ENCODE measurements at places on chromosomes 11 and 22.

DNA sequence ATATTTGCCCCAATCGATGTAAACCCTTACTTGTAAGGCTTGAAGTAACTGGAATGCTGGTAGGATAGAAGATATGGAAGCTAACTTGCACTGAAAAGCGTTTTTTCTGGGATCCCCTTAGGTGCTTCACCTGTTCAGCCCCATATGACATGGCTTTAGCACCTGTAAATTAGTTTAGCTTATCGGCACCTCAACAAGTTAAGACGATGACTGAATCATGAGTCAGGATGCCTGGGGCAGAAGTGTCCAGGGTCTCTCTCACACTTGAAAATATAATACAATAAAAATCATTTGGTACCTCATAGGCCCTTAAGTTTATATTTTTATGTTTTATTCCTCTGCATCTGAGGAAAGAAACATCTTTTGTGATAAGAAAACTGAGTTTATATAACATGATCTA, 409.2 kb upstream of the LRRC4C start:
- DNase-seq, result no peak

- DNase-seq, result no peak
Observed at GRCh38 chr11:15291885-15292284, 177.2 kb downstream of the INSC start.

- DNase-seq, result no peak
Observed at GRCh38 chr11:121793916-121794315, 322.1 kb downstream of the BLID start.

- DNase-seq, result no peak
Observed at GRCh38 chr11:125132071-125132470, 20.6 kb upstream of the TMEM218 start.

GRCh38 chr11:66906061-66906733, 49.3 kb downstream of the LRFN4 start:
- no peak for DNase-seq

Measured in stimulated activated CD4-positive, alpha-beta T cell treated with anti-CD3 and anti-CD28 coated beads, Interleukin-1b, Interleukin-23, amount 100 ng/mL, for 48 hours (primary cell).